ENCODE measurements at places on chromosomes 12 and 14. TPM values are rescaled to one million over a fixed set of nuclear protein-coding genes. Genes with fewer than 3 reads are reported as not detected.

The GPR162 gene
- total RNA-seq = 2.9 TPM

- H3K36me3 ChIP-seq = no peaks in the 10 kb centered on the region
- no peak for DNase-seq
- H3K4me3 ChIP-seq = no peak overlapping the region
- H3K27ac ChIP-seq = no peak overlapping the region
Observed at GRCh38 chr12:12046401-12046800, 24.3 kb upstream of the BCL2L14 start.

GRCh38 chr12:116125956-116126566 lies 151.4 kb downstream of the MED13L start:
- peak overlapping the region; percentile 18 for H3K27ac ChIP-seq
- peaks cover 5% of the 10 kb centered on the region for H3K36me3 ChIP-seq

The TCL1B gene
- total RNA-seq = not detected

DNA sequence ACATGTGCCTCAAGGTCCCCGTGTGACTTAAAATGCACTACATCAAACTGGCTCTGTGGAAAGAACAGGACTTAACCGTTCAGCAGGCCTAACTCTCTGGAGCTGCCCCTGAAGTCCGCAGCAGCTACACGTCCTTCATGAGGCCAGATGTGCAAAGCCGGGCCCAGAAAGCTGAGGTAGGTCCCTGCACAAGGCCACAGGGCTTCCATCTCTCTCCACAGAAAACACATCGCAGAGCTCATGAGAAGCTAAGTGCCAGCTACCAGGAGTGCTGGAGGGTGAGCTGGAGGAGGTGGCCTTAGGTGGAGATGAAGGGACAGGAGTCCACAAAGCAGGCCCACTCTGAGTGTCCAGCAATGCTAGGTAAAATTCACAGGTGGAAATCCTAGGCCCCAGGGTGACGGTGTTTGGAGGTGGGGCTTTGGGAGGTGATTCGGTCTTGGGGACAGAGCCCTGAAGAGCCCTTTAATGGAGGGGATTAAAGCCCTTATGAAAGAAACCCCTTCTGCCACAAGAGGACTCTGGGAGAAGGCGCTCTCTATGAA lies 52.4 kb downstream of the VCPKMT start:
- H3K36me3 ChIP-seq = peaks cover 5% of the 10 kb centered on the region
- H3K4me3 ChIP-seq = no peak overlapping the region
- H3K27me3 ChIP-seq = no peaks in the 10 kb centered on the region
- H3K4me1 ChIP-seq = peaks cover 71% of the 10 kb centered on the region

- H3K27ac ChIP-seq = no peak overlapping the region
- H3K4me1 ChIP-seq = no peaks in the 10 kb centered on the region
- H3K4me3 ChIP-seq = no peak overlapping the region
- no peaks in the 10 kb centered on the region for H3K36me3 ChIP-seq
- peaks cover 23% of the 10 kb centered on the region for H3K27me3 ChIP-seq
- DNase-seq = no peak
Observed at GRCh38 chr14:94158239-94158883, 15.8 kb upstream of the PPP4R4 start.

DNA sequence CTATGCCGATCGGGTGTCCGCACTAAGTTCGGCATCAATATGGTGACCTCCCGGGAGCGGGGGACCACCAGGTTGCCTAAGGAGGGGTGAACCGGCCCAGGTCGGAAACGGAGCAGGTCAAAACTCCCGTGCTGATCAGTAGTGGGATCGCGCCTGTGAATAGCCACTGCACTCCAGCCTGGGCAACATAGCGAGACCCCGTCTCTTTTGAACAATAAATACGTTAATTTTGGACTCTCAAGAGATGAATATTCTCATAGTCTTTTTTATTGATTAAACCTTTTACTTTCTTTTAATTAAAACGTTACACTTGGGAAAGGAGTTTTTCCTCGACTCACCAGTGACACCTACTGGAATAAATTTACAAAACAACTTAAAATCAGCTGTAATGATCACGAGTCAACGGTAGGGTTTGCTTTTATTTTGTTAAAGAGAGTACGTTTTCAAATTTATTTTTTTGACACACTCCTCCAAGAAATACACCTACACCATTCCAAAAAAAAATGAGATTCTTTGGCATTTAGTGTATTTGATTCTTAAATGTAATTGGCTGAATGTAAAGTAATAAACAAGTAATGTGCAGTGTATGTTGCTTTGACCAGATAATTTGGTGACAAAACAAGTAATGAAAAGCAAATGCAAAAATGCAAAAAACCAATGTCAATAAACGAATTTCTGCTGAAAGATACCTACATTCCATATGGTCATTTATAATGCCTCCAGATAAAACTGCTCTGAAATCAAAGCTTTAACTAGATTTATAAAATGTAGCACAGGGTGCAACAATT lies 687 bp upstream of the RPS29 start:
- H3K27me3 ChIP-seq = peaks cover 16% of the 10 kb centered on the region
- peaks cover 39% of the 10 kb centered on the region for H3K4me1 ChIP-seq
- peak; percentile 86 for DNase-seq
- H3K27ac ChIP-seq = peak overlapping the region; percentile 97
- peaks cover 43% of the 10 kb centered on the region for H3K36me3 ChIP-seq

DNA sequence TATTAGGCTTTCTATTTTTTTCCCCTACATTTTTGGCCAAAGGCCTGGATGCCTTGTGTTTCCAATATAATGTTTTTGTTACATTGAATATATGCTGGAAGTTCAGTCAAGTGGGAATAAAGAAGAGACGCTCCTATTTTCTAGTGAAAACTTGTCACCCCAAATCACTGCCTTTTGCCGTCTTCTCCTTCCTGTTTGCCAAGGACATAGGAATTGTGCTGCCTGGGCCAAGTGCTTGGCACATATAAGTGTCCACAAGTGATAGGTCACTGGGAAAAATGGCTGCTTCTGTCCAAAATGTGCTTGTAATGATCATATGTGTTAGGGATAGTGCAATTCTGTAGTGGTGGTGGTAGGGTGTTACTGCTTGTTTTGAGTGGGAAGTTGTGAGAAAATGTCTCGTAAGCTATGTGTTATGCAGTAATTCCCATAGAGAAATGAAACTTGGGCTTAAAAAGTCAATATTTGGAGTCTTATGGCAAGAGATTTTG lies 11.6 kb upstream of the KCNJ8 start:
- DNase-seq = no peak
- no peaks in the 10 kb centered on the region for H3K36me3 ChIP-seq
- no peak overlapping the region for H3K4me3 ChIP-seq
- no peaks in the 10 kb centered on the region for H3K27me3 ChIP-seq
- no peaks in the 10 kb centered on the region for H3K4me1 ChIP-seq
- no peak overlapping the region for H3K27ac ChIP-seq

The ANKRD13A gene
- 137 TPM for total RNA-seq

The ARHGEF40 gene
- total RNA-seq = 36.8 TPM

The PRORP gene
- 30.0 TPM for total RNA-seq

All from HFFc6 (cell line).